ENCODE measurements at places on chromosomes 16 and 17.
A peak's percentile ranks its signal among the peaks of the same experiment; 100 is the strongest.

DNA sequence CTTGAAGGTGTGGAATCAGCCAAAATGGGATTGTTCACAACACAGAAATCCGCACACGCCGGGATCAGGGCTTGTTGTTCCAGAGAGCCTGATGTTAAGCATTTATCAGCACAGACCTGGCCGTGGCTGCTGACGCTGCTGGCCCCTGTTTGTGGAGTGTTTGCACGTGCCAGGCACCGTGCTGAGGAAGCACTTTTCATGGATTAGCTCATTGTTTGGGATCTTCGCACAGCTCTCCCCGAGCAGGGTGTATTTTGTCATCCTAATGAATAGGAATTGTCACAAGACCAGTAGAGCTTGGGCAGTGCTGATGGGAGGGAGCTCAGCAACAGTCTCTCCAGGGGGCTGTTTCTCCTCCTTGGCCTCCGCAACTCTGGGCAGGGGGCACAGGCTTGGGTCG is 160.4 kb upstream of the PLCG2 start:
- no peak for DNase-seq

DNA sequence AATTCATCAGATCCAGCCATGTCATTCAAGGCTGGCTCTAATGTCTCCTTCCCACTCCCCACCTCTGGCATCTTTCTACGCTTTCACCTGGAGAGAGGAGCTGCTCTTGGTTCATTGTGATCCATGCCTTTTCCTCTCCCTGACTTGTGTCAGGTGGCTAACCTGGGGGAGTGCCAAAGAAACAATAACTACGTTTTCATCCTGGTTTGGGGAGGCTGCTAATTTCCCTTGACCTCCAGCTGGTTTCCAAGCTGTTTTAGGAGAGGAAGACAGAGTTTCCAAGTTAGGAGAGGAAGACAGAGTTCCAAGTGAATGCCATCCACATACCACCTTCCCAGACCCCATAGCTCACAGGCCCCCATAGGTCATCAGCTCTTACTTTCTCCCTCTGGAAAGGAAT is 40.0 kb upstream of the HLF start:
- no peak for DNase-seq

GRCh38 chr17:69390795-69391501 is 23.5 kb upstream of the MAP2K6 start:
- DNase-seq = no peak

DNA sequence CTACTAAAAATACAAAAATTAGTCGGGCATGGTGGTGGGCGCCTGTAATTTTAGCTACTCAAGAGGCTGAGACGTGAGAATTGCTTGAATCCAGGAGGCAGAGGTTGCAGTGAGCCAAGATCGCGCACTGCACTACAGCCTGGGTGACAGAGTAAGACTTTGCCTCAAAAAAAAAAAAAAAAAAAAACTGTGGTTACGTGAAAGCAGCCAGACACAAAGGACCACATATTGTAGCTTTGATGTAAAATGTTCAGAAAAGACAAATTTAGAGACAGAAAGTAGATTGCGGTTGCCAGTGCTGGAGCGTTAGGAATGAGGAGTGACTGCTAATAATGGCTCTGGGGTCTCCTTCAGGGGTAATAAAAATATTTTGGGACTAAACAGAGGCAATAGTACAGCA is 4.0 kb upstream of the MEAK7 start:
- DNase-seq = no peak

- no peak for DNase-seq
Observed at GRCh38 chr16:74603848-74604247, 3.1 kb downstream of the GLG1 start.

- no peak for DNase-seq
Observed at GRCh38 chr16:67942510-67943255, 1.2 kb downstream of the LCAT start.

- no peak for DNase-seq
Observed at GRCh38 chr16:3857189-3858043, 23.1 kb downstream of the CREBBP start.

- no peak for DNase-seq
Observed at GRCh38 chr16:15958703-15959348, 9.4 kb downstream of the ABCC1 start.

GRCh38 chr16:50002190-50002589 is 22.8 kb upstream of the CNEP1R1 start:
- no peak for DNase-seq

GRCh38 chr16:72612256-72612655 is 435.7 kb downstream of the ZFHX3 start:
- DNase-seq = no peak

- DNase-seq = peak; percentile 25
Observed at GRCh38 chr16:11572301-11572995, 14.3 kb downstream of the LITAF start.

DNA sequence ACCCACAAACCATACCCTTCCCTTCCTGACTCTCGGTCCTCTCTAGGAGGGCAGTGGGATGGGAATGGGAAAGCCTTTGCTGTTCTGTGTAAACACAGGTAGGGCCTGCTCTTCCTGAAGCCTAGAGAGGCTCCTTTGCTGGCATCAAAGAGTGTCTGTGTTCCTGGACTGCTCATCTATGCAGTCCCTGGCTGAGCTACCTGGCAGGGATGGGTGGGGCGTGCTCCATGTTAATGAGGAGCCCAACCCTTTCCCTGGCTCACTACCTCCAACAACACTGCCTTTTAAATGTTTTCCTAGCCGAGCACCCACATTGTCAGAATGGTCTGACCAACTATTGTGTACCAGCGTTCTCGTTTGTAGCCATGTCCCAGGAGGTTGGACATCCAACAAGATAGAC is 26.6 kb upstream of the NAGLU start:
- DNase-seq = no peak

DNA sequence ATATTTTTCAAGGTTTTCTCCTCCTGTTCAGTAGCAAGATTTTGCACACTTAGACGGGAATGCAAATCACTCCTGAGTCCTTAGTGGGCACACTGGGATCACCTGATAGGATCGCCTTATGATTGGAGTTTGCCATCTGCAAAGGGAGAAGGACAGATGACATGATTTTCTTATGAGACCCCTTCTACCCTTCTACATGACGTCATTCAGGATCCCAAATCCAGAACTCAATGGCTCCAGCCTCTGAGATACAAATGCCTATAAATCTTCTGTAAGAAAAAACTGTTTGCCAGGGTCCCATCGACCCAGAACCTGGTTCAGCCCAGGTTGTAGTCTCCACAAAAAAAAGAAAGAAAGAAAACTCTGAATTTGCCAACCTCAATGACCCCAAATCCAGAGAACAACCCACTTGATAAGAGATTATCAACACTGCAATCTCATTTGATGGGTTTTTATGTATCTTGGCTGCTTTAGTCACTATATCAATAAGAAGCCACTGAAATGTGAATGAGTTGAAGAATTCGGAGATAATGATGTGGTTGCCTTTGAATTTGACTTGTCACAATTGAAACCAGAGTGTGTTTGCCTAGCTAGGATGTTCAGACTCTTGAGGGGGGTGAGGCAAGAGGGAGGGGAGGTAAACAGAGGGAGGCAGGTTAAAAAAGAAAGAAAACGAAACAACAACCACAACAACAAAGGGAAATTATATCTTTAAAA is 6.7 kb downstream of the ZNF423 start:
- DNase-seq = no peak

GRCh38 chr17:1972487-1973160 is 52.5 kb downstream of the RTN4RL1 start:
- DNase-seq = no peak

DNA sequence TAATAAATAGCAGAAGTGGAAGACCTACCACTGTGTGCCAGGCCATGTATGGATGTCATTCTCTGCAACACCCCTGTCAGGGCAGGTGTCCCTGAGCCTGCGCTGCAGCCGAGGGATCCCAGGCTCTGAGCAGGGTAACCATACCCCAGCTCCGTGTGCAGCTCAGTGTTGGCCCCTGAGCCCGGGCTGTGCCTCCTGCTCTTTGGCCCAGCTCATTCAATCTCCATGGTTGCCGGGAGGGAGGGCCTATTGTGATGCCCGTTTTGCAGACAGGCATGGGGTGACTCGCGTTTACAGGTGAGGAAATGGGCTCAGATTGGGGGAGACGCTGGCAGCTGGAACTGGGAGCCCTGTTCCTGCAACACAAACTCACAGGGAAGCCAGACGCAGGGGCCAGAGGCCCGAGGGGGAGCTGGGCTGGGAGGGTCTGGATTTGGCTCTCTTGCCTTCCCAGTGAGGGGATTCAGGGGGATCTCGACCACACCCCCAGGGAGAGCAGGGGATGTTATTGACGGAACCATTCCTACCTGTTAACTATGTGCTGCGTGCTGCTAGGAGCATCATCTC is 190.5 kb downstream of the IRF8 start:
- DNase-seq = no peak

DNA sequence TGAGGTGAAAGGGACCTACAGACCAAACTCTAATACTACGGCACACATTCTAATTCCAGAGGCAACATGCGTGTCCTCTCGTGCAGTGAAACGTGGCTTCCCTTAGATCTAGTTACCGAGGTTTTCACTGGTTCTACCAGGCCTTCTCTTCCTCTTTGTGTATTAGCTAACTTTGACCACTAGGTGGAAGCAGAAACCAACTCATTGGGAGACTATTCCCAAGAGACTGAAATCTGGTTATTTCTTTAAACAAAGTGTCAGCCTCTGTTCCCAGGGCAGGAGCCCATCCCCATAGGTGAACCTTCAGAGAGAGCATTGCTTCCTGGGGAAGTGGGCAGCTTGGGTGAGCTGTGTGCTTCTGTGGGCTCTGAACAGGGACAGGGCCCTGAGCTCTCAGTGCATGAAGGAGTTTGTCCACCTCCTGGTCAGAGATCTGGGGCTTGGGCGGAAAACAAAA is 19.7 kb upstream of the RCVRN start:
- no peak for DNase-seq

- peak; percentile 44 for DNase-seq
Observed at GRCh38 chr17:39231591-39232551, 6.1 kb upstream of the STAC2 start.

GRCh38 chr17:2058586-2059546 is 4.0 kb downstream of the HIC1 start:
- DNase-seq = peak; percentile 49

DNA sequence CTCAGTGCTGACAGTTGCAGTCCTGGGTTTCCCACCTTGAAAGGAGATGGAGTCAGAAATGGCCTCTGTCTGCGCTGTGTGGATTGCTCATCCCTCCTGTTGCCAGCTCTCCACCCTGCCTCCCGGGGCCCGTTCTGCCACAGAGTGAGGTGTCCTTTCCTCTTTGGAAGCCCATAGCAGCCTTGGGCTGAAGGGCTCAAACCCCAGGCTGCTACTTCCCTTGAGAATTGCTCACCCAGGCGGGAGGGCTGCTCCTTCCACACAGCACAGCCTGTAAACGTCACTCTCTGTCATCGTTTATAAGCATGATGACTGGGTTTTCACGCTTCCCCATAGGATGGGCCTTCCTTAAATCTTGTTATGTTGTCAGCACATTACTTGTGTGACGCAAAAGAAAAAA is 62.7 kb downstream of the FOXK2 start:
- no peak for DNase-seq

DNA sequence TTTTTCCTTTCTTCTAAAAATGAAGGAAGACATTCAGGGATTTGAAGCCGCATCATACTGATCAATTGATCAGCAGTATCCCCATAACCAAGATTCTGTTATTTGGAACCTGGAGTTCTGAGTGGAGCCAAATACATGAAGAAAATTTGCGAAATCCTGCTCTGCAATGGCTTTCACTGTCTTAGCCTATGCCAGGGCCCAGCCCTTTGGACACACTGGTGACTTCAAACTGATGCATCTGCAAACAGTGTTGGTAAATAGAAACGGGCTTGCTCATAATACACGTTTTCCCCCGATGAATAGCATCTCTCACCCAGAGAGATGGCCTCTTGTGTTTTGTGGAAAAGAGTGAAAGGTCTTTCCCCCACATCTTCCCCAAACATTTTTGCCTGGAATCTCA is 87.6 kb upstream of the TOX3 start:
- no peak for DNase-seq

GRCh38 chr17:57559634-57560318 is 185.3 kb downstream of the CCDC182 start:
- no peak for DNase-seq

DNA sequence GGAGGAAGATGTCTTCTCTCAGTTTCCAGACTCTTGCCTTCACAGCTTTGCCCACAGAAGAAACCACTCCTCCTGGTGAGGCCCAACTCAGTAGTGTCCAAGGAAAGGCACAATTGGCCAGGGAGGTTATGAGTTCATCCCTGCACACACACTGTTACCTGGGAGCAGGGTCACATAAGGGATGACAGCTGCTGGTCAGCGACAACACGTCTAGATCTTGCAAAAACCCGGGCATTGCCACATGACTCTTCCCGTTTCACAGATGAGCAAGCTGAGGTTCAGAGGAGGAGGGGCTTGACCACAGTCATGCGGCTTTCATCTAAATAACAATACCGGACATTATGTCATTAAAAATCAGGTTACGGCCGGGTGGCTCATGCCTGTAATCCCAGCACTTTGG is 186.0 kb downstream of the COPRS start:
- no peak for DNase-seq

- DNase-seq = no peak
Observed at GRCh38 chr17:49219987-49220386, 9.5 kb downstream of the ABI3 start.

DNA sequence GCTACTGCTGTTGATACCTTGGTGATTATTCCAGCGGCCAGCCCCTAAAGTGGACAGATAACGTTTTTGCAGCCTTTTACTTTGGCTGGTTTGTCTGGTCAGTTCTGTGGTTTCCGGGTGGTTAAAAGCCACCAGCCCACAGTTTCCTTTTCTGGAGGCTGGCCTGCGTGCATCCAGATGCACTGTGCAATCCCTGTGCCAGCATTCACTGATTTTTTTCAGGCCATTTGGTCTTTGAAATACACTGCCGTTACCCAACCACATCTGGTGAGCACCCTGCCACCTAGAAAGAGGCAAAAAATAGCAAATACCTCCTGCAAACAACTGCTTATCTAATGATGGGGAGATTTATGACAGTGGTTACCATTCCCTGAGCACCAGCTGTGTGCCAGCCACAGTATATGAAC is 797 bp downstream of the NUDT7 start:
- no peak for DNase-seq

DNA sequence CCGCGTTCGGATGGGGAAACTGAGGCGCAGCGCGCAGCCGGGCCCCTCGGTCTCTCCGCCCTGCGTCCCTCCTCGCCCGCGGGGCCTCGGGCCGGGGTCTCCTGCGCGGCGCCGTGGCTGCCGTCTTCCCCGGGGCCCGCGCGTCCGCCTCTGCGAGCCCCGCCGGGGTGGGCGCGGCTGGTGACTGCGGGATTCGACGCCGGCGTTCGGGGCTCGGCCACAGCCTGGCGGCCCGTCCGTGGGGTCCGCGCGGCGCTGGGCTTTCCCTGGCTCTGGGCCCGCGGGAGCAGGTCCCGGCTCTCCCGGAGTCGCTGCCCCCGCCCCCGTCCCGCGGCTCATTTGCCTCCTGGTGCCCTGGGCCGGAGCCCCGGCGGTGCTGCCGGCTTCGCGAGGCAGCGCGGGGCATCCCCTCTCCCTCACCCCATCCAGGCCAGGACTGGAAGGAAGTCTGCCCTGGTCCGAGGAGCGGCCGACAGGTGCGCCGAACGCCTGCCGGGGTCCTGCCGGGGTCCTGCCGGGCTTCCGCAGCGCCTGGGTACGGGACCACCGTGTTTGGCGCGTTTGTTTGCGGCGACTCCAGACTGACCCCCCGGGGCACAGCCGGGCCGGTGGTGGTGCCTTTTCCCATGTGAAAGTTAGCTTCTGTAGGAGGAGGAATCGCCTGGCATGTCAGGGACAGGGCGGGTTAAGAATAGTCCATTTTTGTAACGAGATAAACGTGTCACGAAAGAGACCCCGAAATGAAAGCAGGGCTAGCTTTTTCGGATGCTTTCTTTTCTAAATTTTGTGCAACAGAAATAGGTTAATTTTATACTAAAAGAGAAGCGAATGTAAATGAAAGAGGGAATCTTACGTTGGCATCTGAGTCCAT is 671 bp downstream of the CHMP6 start:
- DNase-seq = no peak

All from activated CD4-positive, alpha-beta T cell treated with anti-CD3 and anti-CD28 coated beads, Interleukin-2, amount 50 U/mL, for 4 hours (primary cell).